Fibroblast of skin of right biceps (primary cell): ENCODE measurements at places on chromosomes 1 and 21.
A peak's percentile ranks its signal among the peaks of the same experiment; 100 is the strongest.

GRCh38 chr21:31772674-31773555, 41.0 kb upstream of the SCAF4 start:
- DNase-seq, result no peak

DNA sequence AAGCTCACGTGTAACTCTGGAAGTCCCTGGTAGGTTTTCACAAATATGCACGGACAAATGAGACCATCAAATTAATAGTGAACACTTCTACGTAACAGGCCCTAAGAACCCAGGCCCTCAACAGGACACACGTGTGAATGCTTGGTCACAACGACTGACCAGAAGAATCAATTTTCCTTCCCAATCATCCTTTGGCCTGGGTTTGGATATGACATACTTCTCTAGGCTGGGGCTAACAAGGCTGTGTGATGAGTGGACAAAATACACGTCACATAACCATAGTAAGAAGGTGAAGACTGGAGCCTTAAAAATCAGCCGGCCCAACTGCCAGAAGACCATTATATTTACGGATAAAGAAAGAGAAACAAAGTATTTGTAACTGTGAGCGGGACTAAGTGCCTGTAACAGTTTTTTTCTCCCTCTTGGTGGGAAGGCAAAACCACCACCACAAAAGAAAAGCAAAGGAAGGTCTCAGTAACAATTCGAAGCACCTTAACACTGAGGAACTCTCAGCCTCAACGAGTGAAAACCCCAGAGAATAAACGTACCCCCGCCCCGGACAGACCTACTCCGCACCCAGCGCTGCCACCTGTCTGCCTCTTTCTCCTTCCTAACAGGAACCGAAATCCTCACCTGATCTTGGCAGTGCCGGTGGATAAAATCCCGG, 450 bp downstream of the SDE2 start:
- DNase-seq, result peak; percentile 35

DNA sequence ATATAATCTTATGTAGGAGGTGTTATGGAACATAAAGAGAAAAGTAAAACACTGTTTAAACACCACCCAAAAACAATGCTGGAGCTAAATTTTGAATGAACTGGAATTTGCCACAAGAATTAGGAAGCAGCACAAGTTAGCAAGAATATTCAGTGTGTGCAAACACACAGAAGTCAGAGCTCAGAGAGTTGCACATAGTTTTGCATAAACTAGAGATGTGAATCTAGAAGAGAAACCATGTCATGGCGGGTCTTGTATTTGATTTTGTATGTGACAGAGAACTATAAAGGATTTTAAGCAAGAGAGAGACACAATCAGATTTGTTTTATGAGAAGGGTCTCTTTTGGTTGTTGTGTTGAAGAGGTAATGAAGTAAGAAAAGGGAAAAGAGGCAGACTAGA, 38.2 kb downstream of the SELENOF start:
- DNase-seq, result no peak

GRCh38 chr1:43904660-43905551, 28.7 kb upstream of the ARTN start:
- no peak for DNase-seq

DNA sequence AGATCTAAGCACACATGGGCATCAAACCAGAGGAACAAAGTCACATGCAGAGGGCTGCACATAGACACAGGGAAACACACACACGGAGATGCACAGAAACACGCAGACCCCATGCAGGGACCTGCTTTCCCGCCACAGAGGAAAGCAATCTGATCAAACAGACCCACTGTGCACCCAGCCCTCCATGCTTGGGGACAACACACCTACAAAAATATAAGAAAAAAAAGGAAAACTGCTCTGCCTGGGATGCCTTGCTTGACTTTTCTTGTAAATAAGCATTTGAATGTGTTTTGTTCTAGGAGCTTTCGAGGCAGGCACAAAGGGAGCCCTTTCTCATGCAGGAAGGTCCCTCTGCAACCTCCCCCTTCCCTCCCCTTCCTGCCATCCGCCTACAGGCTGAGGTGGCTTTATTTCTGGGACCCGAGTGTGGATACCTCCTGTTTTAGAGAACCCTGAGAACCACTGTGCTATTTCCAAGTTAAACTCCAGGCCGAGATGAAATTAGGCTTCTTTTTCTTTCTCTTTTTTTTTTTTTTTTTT, 3.5 kb upstream of the ICMT start:
- no peak for DNase-seq

GRCh38 chr1:182301467-182302198, 90.0 kb downstream of the GLUL start:
- peak; percentile 46 for DNase-seq

GRCh38 chr1:20633190-20634064, at the start of gene PINK1:
TSS of gene PINK1 (plus strand) at chr1:20633458. CDS start at chr1:20633549, 91 bp downstream.
- peak; percentile 68 for DNase-seq

- no peak for DNase-seq
Observed at GRCh38 chr1:19457607-19458006, 27.7 kb downstream of the CAPZB start.

DNA sequence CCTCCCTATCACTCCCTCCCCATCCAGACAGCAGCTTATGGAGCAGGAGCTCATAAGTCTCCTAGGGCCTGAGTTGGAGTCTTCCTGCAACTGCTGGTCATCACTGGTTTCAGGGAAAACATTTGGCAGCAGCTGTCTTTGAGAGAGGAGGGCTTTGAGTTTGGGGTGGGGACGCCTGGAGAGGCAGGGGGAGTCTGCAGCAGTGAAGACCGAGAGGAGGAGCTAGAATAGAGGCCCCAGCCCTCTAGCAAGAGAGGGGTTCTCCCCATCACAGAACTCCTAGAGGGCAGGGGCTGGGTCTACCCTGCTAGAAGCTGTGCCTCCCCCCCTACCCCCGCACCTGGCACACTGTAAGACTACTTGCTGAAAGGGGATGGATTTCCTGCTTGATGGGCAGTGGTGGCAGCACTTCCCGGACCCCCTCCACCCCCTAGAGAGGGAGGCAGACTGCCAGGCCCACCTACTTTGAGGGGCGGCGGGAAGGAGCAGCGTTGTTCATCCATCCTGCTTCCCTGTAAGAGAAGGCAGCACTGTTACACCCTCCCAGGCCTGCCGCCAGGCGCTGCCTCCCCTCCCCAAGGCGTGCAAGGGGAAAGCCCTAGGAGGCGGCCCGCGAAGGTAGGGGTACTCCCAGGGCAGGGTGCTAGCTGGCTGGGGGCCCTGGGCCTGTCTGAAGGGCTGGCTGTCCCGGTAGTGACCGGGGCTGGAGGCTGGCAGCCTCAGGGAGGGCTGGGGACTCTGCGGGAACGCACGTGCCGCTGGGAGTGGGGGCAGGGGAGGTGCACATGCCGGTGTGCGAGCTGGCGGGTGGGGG, 50.4 kb downstream of the RAP1GAP start:
- DNase-seq, result no peak

DNA sequence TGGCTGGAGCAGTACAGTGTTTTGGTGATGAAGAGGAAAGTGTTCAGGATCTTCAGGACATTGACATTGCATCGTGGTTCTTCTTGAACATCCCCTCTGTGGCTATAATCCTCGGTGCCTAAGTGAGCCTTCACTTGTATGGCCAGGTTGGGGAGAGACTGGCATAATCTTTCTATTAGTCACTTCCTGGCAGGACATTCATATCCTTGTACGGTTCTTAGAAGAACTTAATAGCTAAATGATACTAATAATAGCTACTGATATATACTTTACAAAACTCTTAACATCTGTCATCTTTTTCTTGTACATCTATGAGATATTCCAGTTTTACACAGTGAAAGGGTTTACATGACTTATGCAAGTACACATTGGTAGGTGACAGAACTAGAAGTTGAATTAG, 35.8 kb downstream of the CELF3 start:
- peak; percentile 92 for DNase-seq

DNA sequence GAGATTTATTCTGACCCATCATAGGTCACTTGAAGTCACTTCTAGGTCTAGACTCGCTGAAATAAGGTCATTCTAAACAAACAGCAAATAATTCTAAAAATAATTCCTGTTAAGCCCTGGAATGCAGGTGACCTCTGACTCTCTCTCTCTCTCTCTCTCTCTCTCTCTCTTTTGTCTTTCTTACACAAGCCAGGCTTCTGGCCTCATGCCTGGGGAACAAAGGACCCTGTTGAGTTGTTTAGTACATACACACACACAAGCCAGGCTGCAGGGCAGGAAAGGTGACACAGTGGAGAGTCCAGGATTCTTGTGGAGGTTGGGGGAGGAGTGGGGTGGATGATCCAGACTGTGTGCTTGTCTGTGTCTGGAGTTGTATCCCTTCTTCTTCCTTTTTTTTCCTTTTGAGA, 4.0 kb upstream of the MEX3A start:
- DNase-seq, result peak; percentile 50

GRCh38 chr1:54372978-54373377, 33.2 kb downstream of the SSBP3 start:
- no peak for DNase-seq

DNA sequence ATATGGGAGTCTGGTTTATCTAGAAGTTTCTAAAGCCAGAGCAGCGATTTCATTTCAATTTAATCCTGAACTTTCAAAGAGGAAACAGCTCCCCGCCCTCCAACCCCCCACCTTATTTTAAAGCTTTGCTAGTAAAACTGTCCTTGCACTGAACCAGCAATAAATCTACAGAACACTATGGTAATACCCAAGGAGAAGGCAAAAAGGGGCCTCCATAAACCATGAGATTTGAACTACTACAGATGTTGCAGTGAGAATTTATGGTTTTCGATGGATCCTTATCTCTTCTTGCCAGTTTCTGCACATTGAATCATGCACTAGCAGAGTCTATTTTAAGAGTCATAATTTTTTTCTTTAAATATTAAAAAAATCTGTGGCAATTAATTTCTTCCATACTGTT, 64.8 kb upstream of the BEND5 start:
- no peak for DNase-seq

DNA sequence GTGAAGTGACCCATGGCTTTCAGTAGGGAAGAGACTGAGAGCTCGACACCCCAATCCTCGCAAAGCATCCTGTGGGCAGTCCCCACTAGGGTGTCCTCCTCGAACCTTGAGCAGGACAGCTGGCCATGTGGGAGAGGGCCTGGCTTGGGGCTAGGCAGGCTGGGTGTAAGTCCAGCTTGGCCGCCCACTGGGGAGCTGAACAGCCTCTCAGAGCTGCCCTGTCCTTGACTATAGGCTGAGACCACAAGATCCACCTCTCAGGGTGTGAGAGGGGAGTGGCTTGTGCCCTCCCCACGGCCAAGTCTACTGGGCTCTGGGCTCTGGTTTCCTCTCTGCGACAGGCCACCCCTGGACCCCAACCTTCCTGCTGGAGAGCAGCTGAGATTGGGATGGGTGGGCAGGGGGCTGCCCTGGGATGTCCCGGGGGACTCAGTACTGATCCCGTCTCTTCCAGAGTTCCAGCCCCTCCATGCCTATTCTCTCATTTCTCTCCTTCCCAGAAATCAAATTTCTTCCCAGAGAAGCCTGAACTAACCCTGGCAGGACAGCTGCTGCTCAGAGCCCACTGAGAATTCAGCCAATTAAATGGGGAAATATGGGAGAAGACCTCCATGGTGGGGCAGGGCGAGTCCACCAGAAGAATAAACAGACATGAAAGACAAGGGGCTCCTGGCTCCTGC, 282.9 kb downstream of the PTPRU start:
- no peak for DNase-seq

- DNase-seq, result no peak
Observed at GRCh38 chr1:46445773-46446256, 43.8 kb upstream of the DMBX1 start.

GRCh38 chr1:65756616-65757015, 36.1 kb upstream of the PDE4B start:
- peak; percentile 35 for DNase-seq

DNA sequence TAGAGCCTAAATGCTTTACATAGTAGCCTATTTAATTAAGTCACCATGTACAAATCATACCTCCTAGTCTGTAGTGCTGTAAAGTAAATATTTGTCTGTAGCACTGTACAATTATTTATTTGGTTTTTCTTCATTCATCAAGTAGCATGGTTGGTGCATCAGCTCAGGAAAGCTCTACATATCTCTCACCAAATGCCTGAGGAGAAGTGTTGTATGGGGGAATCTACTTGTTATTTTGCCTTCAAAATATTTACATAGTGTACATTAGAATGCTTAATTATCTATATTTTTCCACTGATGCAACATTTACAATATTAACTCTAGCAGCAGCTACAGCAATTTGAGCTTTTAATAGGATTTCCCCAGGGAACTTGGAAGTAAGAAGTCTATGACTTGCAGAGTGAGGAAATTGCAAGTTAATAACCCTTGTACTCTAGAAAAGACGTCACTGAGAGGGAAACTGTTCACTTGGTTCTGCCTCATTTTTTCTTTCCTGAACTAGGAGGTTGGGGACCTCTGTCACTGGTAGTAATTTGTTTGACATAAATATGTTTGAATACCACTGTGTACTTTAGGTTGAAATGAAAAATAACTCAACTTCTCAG, 207.4 kb downstream of the PDE4B start:
- no peak for DNase-seq
